Osteocyte (in vitro differentiated cells): ENCODE measurements at places on chromosomes 6 and 20. TPM values are rescaled to one million over a fixed set of nuclear protein-coding genes. Genes with fewer than 3 reads are reported as not detected.

Gene TRAPPC3L
- not detected in 2 replicates for total RNA-seq

Gene COL21A1
- total RNA-seq = 48.0 and 60.0 TPM in 2 replicates

Gene BACH2
- 1.6 and 2.6 TPM in 2 replicates for total RNA-seq

Gene BTN2A1
- 27.0 and 27.7 TPM in 2 replicates for total RNA-seq

Gene ZBP1
- not detected in 2 replicates for total RNA-seq

Gene HLA-F
- 11.4 and 12.5 TPM in 2 replicates for total RNA-seq

Gene CEP85L
- total RNA-seq = 10.4 and 10.6 TPM in 2 replicates

Gene IFNGR1
- 33.4 and 36.1 TPM in 2 replicates for total RNA-seq

Gene ZNF311
- 1.5 and 1.7 TPM in 2 replicates for total RNA-seq

Gene RAET1L
- not detected in 2 replicates for total RNA-seq

Gene SLC17A3
- total RNA-seq = not detected in 2 replicates

Gene GPR63
- total RNA-seq = 0.31 and 0.48 TPM in 2 replicates

Gene HIVEP2
- 38.2 and 39.2 TPM in 2 replicates for total RNA-seq

Gene PLAGL1
- 90.3 and 103 TPM in 2 replicates for total RNA-seq

Gene ELOVL2
- total RNA-seq = 55.1 and 57.0 TPM in 2 replicates

Gene RAB44
- not detected in 2 replicates for total RNA-seq

Gene NOTCH4
- 0.83 and 1.5 TPM in 2 replicates for total RNA-seq

Gene TMEM244
- not detected in 2 replicates for total RNA-seq

Gene DDO
- not detected in 2 replicates for total RNA-seq

Gene EPM2A
- 13.6 and 17.6 TPM in 2 replicates for total RNA-seq

Gene CLVS2
- total RNA-seq = not detected in 2 replicates

Gene LY6G5C
- 3.9 and 5.0 TPM in 2 replicates for total RNA-seq

Gene PLA2G7
- not detected in 2 replicates for total RNA-seq

Gene NCOA7
- total RNA-seq = 63.5 and 65.7 TPM in 2 replicates

Gene C20orf144
- 0.13 and 0.37 TPM in 2 replicates for total RNA-seq

Gene APOM
- 2.2 and 4.0 TPM in 2 replicates for total RNA-seq

Gene MACROD2
- 0.73 and 2.5 TPM in 2 replicates for total RNA-seq

Gene GNAS-AS1
- 1.5 and 2.0 TPM in 2 replicates for total RNA-seq

Gene C6orf58
- total RNA-seq = 0.73 TPM in 1 of 2 replicates, not detected in the other

Gene KHDC1
- 4.1 and 4.5 TPM in 2 replicates for total RNA-seq

Gene MYMX
- not detected in 2 replicates for total RNA-seq

Gene RCAN2
- 27.9 and 31.3 TPM in 2 replicates for total RNA-seq

Gene SDCBP2
- total RNA-seq = 0.97 and 1.6 TPM in 2 replicates

Gene PRL
- total RNA-seq = not detected in 2 replicates

Gene EBF4
- 9.8 and 12.8 TPM in 2 replicates for total RNA-seq

Gene LST1
- total RNA-seq = not detected in 2 replicates

Gene PPP1R14C
- 0.46 and 0.60 TPM in 2 replicates for total RNA-seq

Gene FRS3
- 3.4 and 3.9 TPM in 2 replicates for total RNA-seq

Gene IL20RA
- total RNA-seq = not detected in 2 replicates

Gene HUS1B
- 1.3 and 1.8 TPM in 2 replicates for total RNA-seq

Gene THBD
- 66.3 and 68.3 TPM in 2 replicates for total RNA-seq

Gene KCNK16
- not detected in 2 replicates for total RNA-seq

Gene TRERF1
- total RNA-seq = 6.4 and 6.5 TPM in 2 replicates

Gene CCHCR1
- 16.7 and 19.0 TPM in 2 replicates for total RNA-seq

Gene OXT
- not detected in 2 replicates for total RNA-seq

Gene VGLL2
- not detected in 2 replicates for total RNA-seq

Gene GSTA4
- 45.3 and 46.4 TPM in 2 replicates for total RNA-seq

Gene BTNL2
- not detected in 2 replicates for total RNA-seq

Gene SNAP25
- total RNA-seq = 0.81 and 1.6 TPM in 2 replicates

Gene CCN5
- 18.2 and 24.0 TPM in 2 replicates for total RNA-seq

Gene NR2E1
- not detected in 2 replicates for total RNA-seq

Gene BPIFB4
- total RNA-seq = not detected in 2 replicates

Gene FNDC1
- 0.55 and 0.64 TPM in 2 replicates for total RNA-seq

Gene PKHD1
- total RNA-seq = not detected in 2 replicates

Gene C6orf52
- 0.73 and 0.84 TPM in 2 replicates for total RNA-seq

Gene SOX4
- total RNA-seq = 110 and 118 TPM in 2 replicates

Gene DNAH8
- total RNA-seq = 0.21 and 0.24 TPM in 2 replicates

Gene BNIP5
- total RNA-seq = not detected in 2 replicates
